ENCODE measurements at places on chromosomes 7 and 10.

GRCh38 chr7:2886900-2887299 lies 42.8 kb upstream of the GNA12 start:
- peak; percentile 84 for DNase-seq

DNA sequence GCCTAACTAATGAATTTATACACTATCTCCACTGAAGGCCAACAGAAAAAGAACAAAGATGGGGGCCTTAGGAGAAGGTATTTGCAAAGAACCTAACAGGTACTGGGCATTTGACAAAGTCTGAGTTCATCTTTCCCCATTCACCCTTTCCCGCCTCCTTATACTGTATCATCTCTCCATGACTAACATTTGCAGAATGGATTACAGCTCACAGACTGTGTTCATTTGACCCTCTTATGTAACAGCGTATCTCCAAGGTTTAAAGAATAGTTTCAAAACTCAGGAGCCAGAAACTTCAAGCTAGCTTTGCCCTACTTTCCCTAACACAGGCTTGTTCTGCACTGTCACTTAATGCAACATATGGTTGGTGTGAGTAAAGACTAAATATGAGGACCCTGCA lies 238.7 kb upstream of the CELF2 start:
- DNase-seq = no peak

DNA sequence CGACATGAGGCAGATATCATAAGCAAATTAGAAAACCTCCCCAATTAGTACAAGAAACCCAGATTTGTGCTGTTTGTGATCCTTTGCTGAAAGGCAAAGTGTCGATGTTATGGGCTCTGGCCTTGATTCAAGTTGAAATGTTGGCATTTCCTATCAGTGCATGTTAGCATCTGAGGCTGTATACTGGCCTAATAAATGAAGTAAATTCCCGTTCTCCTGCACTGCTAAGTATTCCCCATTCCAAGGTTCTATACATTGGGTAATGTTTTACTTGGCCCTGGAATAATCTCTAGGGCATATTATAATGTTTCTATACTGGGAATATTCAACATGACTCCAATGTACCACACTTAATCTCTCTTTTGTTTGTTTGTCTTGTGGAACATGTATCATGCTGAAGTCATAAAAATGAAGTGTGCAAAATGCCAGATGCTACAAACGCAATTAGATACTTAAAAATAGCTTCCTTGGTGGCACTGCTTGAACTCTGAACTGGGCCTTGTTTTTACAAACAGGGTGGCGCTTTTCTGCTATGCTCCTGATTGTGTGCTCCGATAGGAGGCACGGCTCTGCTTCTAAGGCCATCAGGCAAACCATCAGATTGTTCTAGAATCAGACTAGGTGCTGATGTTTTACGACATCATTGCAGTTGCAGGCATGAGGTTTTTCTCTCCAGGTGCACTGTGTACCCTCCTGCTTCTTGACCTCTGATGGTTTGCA lies 156.7 kb upstream of the TCF7L2 start:
- DNase-seq = no peak

DNA sequence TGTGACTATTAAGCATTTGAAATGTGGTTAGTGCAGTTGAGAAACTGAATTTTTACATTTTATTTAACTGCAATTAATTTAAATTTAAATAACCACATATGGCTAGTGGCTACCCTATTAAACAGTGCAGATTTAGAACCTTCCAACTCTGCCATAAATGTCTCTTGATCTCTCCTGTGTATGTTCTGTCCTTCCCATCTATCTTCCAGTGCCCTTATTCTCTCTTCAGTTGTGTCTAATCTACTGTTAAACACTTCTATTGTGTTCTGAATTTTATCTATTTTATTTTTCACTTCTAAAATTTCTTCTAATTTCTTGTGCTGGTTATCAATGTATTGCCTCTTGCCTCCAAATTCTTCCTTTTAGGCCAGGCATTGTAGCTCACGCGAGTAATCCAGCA lies 105.0 kb downstream of the CUL2 start:
- DNase-seq = no peak

DNA sequence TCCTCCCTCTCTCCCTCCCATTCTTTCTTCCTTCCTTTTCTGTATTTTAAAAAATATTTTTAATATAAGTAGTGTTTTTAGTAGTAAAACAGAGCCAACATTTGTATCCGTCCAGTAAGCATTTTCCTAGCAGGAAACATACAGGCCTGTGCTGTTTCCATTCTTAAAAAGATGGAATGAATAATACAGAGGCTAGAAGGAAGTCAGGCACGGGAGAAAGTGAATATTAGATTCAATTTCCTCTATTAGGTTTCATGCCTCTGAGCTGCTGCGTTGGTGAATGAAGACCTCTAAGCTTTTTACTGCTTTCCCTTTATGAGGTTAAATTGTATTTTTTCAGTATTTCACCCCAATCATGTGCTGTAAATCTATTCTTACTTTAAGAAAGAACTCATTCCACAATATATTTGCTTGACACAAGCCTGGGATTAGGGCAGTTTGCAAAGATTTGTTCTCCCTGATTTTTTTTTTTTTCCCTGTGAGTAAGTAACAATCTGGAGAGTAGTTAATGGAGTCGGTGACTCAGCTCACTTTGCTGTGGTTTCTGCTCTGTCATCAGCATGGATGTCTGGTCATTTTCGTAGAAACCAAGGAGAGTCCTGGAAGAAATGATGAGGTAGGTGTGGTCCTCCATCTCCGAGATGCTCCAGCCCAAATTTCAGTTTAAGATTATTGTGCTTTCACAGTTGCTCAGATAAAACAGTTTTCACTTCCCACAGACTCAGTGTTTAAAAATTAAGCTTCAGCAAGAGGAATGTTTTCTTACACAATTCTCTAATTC lies 76.1 kb upstream of the PITRM1 start:
- peak; percentile 88 for DNase-seq

DNA sequence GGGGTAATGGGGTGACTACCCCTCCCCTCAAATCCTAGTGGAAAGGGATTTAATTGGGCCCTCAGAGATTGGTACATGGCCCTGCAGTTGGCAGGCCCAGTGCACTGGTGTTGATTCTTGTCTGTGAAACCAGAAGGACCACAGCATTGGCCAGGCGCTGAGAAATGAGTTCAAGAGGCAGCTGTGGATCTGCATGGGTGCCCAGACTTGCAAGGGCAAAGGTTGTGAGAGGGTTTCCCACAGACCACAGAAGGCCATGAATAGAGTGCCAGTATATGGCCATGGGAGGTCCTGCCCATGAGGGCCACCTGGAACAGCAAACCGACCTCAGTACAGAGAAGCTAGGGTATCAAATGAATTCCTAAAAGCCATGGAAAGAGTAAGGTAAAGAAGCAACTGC lies 32.9 kb downstream of the TMEM168 start:
- DNase-seq = no peak

- DNase-seq = no peak
Observed at GRCh38 chr10:55348534-55348933, 547.5 kb upstream of the PCDH15 start.

GRCh38 chr7:5337047-5337446 lies 54.3 kb downstream of the SLC29A4 start:
- no peak for DNase-seq

Data from hepatic stellate cell (primary cell).